T-helper 9 cell (primary cell): ENCODE measurements at places on chromosomes 11 and 22.

- DNase-seq, result no peak
Observed at GRCh38 chr11:1771700-1772099, 8.0 kb upstream of the CTSD start.

DNA sequence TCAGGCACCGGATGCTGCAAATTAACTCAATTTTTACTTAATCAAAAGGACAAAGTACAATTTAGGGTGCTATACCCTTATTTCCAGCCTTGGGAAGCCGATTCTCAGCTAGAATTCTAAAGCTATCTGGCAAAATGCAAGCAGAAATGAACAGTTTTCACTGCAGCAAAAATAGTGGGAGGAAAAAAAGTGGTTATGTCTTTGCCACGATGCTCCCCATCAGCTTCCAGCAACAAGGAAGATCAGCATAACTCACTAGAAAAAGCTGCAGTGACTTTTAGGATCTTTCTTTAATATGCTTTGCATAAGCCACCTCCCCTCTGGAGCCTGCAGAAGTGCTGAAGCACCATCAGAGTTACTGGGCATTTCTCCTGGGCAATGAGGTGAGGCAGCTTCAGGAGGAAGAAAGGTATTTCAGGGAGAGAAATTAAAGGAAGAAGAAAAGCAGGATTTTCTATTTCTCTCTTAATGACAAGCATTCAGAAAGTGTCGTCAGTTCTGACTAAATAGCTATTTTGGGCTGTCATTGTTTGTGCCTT lies 702.9 kb downstream of the DLG2 start:
- DNase-seq, result no peak

GRCh38 chr11:128021349-128022006 lies 565.9 kb downstream of the ETS1 start:
- no peak for DNase-seq

DNA sequence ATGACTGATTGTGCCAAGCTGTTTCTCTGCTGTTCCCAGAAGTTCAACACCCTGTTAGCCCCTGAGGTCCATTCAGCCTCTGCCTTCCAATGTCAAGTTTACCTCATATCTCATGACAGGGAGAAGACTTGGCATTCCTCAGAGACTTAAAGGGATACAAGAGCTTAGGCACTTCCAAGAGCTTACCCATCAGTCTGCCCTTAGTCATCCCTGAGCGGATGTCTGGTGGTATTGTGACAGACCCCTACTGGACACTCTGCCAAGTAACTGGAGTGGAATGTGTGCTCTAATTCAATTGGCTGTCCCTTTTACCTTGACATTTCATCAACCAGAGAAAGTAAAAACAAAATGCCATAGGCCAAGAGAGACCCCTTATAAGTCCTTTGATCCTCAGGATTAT lies 151.5 kb downstream of the AASDHPPT start:
- no peak for DNase-seq

GRCh38 chr11:43927070-43927469 lies 15.4 kb upstream of the C11orf96 start:
- DNase-seq, result no peak

GRCh38 chr11:111765320-111765983 lies 737 bp downstream of the PPP2R1B start:
- DNase-seq, result no peak

DNA sequence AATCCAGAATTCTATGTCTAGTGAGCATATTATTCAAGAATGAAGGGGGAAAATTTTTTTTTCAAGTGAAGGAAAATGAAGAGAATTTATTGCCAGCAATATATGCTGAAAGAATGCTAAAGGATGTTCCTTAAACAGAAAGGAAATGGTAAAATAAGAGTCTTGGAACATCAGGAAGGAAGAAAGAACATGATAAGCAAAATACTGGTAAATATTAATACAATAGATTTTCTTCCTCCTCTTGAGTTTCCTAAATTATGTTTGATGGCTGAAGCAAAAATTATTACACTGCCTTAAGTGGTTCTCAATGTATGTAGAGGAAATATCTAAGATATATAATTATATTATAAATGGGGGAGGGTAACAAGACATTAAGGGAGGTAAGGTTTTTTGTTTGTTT lies 9.6 kb upstream of the CLDN5 start:
- no peak for DNase-seq

DNA sequence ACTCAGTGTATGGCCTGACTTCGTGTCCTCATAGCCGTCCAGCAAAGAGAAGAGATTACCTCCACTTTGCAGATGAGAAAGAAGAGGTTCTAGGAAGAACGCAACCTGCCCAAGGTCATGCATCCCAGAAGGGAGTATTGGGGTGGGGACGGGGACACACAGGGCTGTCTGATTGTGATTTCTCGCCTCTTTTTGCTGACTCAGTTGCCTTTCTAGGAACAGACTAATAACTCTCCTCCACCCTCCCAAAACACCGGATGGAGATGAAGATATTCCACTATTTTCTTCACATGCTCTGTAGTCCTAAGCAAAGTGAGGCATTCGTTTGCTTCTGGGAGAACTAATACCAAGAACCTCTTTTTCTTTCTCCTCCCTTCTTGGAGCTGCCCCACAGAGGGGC lies 529.3 kb downstream of the MIAT start:
- no peak for DNase-seq

DNA sequence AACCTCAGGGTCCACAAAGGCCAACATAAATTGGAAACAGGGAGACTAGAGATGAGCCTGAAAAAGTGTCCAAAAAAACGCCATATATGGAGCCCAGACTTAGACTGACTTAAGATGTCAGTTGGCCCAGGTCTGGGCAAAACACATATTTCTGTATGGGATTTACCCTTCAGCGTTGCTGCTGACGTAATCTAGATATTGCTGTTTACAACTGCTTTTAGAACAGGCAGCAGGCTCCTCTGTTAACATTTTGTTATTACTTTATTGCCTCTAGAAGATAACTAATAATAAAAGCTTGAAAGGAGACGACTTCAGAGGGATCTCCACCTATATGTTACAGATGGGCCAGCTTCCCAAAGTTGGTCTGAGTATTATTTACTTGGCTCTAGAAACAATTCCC lies 8.7 kb downstream of the ME3 start:
- DNase-seq, result no peak

GRCh38 chr11:27720277-27720830 lies 20.1 kb upstream of the BDNF start:
- no peak for DNase-seq
